ENCODE measurements at places on chromosomes 4 and X.

- no peak for DNase-seq
These were observed 25.4 kb downstream of the C4orf17 start for GRCh38 chr4:99536271-99536670.

GRCh38 chr4:70936200-70936787 lies 34.1 kb downstream of the MOB1B start:
- DNase-seq: peak; percentile 37

DNA sequence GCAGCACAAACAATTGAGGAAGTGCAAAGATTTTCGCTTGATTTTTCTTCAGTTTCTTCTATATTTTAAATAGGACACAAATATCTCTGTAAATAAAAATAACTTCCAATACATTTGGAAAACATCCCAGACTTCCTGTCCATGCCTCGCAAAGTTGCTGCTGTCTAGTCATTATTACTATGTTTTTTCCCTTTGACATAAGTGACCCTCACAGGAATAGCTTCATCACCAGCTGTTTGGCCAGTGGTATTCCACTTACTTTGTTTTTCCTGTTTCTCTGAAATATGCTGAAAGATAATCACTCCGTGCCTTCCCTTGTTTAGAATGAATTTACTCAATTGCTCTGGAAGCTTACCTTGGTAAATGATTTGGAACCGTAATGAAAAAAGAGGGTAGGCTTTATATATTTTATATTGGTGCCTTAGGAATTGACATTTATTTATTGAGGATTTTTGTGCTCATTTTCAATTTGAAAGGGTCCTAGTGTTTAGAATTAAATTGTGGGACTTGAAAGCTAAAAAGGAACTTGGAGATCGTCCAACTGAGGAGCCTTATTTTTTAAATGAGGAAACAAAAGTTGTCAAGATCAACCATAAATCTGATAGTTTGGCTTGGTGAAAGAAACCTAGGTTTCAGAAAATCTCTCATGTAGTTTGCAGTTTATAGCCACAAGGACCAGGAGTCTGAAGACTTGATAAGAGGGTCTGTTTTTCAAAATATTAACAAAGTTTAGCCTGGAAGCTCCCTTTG lies 65.6 kb downstream of the CDKL5 start:
- no peak for DNase-seq

GRCh38 chrX:307261-308111 lies 11.1 kb downstream of the GTPBP6 start:
- DNase-seq: no peak

DNA sequence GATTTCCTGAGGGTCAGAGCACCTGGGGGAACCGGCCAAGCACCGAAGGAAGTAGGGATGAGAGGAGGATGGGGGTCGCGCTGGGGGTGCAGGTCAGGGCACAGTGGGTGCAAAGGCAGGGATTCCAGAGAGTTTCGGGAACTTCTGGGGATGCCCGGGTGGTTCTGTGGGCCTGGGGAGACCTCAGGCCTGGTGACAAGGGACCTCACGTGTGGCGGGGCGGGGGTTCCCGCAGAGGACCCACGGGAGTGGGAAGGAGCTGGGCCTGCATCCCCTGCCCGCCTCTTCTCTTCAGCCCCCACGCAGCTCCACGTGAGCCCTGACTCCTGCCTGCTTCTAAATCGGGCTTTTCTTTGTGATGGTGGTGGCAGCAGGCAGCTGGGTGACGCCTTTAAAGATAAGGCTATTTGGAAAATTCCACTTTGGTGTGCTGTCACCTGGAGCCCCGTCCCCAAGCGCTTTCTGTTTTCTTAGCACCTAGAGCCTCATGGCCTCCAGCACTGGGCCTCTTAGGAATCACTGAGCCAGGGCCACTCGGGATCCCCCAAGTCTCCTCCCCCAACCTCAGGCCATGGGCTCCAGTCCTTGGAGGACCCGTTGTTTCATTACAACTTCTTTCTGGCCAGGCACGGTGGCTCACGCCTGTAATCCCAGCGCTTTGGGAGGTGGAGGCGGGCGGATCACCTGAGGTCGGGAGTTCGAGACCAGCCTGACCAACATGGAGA lies 7.1 kb upstream of the TBC1D14 start:
- DNase-seq: no peak

DNA sequence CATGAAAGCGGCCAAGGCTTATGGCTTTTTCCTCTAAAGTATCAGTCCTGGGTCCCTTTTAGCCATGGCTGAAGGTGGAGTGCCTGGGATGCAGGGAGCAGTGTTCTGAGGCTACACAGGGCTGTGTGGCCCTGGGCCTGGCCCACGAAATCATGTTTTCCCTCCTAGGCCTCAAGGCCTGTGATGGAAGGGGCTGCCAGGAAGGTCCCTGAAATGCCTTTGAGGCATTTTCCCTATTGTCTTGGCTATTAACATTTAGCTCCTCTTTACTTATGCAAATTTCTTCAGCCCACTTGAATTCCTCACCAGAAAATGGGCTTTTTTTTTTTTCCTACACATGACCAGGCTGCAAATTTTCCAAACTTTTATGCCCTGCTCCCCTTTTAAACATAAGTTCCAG lies 657.0 kb downstream of the DACH2 start:
- DNase-seq: no peak

- DNase-seq: peak; percentile 41
These were observed 17.6 kb upstream of the CCNI start for GRCh38 chr4:77093401-77093800.

- DNase-seq: peak; percentile 55
These were observed 37.3 kb downstream of the SLIT2 start for GRCh38 chr4:20288846-20289512.

GRCh38 chr4:6749340-6750171 lies 33.0 kb upstream of the KIAA0232 start:
- peak; percentile 52 for DNase-seq

- DNase-seq: no peak
These were observed 419.7 kb downstream of the MAPK10 start for GRCh38 chr4:85940151-85940550.

GRCh38 chr4:128427832-128428366 lies 140.3 kb upstream of the PGRMC2 start:
- DNase-seq: peak; percentile 77

DNA sequence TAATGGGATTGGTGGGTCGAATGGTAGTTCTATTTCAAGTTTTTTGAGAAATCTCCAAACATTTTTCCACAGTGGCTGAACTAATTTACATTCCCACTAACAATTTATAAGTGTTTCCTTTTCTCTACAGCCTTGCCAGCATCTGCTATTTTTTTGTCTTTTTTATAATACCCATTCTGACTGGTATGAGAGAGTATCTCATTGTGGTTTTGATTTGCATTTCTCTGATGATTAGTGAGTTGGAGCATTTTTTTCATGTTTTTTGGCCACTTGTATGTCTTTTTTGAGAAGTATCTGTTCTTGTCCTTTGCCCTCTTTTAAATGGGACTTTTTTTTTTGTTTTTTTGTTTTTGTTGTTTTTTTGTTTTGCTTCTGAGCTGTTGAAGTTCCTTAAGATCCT lies 200.0 kb upstream of the GK2 start:
- DNase-seq: no peak

DNA sequence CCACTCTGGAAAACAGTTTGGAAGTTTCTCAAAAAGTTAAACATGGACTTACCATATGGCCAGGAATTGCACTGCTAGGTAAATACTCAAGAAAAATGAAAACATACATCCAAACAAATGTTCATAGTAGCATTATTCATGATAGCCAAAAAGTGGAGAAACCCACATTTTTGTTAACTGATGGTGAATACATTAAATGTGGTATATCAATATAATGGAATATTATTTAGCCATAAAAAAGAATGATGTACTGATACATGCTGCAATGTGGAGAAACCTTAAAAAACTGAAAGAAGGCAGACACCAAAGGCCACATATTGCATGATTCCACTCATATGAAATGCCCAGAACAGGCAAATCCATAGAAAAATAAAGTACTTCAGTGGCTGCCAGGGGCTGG lies 79.1 kb downstream of the SHROOM3 start:
- no peak for DNase-seq

DNA sequence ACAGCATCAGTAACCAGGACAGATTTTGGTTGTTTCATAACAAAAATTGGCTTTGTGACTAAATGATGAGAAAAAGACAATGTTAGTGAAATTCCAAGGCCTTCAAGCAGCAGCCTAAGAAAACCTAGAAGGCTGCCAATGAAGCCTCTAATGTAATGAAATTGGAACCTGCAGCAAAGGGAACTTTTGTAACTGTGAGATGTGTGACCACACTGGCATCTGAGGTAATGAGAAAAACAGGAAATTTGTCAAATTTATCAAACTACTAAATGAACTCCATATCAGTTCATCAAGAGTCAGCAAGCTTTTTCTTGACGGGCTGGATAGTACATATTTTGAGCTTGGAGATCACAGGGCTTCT lies 30.4 kb upstream of the EMCN start:
- DNase-seq: no peak

GRCh38 chr4:94211861-94212260 lies 4.2 kb downstream of the SMARCAD1 start:
- DNase-seq: no peak

GRCh38 chr4:153643406-153644383 lies 40.4 kb upstream of the TLR2 start:
- DNase-seq: peak; percentile 60

GRCh38 chr4:74267998-74268606 lies 40.2 kb upstream of the EPGN start:
- DNase-seq: peak; percentile 66

DNA sequence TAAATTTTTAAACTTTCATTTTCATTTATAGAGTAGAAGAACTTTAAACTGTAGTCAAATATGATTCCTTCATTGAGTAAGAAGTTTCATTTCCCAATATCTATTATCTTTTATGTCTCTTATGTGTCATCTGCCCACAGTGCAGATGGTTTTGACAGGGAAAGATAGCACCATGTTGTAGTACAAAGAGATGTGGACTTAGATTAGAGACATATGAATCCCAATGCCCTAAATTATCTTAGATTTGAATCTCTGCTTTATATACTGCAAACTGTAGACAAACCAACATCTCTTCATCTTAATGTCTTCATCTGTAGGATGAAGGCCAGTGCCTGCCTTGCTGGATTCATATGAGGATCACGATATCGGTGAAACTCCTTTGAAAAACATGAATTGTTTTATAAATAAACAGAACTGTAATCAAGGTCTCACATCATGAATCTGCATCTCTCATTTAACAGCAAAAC lies 217.5 kb downstream of the BANK1 start:
- no peak for DNase-seq

GRCh38 chr4:175447016-175447415 lies 365.0 kb downstream of the GPM6A start:
- DNase-seq: no peak

- DNase-seq: peak; percentile 50
These were observed 399.9 kb downstream of the GPM6A start for GRCh38 chr4:175412161-175412560.

GRCh38 chr4:43757147-43757546 lies 691.5 kb downstream of the KCTD8 start:
- DNase-seq: no peak

DNA sequence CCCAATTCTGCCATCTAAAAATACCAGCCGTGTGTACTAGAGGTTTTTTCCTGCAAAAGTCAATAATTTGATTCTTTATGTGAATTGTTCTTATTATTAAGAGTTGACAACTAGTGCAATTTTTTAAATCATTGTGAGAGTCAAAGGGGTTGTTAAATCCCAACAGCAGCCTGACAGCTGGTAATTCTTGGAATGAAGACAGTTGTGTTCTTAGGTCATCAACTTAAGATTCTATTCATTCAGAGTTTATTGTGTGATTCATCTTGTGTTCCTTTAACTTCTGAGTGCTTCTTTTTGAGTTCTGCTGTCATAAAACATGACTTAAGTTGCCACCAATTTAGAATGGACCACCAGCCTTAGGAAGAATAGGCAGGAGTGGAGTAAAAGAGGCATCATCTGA lies 329.0 kb downstream of the NAF1 start:
- DNase-seq: no peak

DNA sequence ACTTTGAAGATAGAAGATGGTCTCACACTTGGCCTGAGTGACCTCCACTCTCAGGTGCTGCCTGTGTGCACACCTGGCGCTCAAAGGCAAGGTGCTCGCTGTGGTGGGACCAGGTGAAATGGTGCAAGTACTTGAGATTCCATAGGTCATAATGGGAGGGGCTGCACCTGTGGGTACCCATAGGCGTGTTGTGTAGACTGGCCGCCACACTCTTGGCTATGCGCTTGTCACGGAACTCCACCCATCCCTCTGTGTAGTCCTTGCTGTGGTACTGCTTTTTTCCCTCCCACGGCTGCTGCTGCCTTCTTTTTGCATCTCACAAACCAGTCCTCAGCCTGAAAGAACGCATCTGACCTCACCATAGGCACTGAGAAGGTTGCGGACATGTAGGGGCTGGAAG lies 27.0 kb downstream of the METAP1 start:
- no peak for DNase-seq

GRCh38 chrX:96689991-96690390 lies 5.3 kb downstream of the DIAPH2 start:
- DNase-seq: no peak

DNA sequence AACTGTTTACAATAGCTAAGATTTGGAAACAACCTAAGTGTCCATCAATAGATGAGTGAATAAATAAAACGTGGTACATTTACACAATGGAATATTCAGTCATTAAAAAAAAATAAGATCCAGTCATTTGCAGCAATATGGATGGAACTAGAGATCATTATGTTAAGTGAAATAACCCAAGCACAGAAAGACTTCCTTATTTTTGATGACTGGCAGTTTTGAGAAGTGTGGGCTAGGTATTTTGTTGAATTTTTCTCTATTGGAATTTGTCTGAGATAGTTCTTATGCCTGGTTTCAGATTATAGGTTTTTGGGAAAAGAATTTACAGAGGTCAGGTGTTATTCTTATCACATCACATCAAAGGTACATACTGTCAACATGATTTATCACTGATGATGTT lies 293.8 kb upstream of the ARSJ start:
- no peak for DNase-seq

GRCh38 chr4:174933083-174933482 lies 14.9 kb downstream of the ADAM29 start:
- no peak for DNase-seq

DNA sequence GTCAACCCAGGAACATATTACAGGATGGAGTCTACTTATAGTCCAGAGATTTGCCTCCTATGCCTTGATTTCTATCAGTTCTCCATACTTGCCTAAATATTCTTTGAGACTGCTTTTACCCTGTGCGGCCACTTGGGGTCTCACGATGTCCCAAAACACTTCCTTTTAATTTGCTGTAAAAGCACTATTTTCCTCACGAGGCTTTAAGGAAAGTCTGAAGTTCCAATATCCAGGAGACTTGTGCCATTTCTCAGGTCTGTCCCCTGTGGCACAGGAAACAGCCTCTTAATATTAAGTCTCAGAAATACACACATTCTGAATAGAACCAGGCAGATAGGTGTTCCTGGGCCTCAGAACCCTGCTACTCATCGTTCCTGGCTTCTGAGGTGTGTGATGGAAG lies 142.9 kb downstream of the TMEM164 start:
- DNase-seq: peak; percentile 34

DNA sequence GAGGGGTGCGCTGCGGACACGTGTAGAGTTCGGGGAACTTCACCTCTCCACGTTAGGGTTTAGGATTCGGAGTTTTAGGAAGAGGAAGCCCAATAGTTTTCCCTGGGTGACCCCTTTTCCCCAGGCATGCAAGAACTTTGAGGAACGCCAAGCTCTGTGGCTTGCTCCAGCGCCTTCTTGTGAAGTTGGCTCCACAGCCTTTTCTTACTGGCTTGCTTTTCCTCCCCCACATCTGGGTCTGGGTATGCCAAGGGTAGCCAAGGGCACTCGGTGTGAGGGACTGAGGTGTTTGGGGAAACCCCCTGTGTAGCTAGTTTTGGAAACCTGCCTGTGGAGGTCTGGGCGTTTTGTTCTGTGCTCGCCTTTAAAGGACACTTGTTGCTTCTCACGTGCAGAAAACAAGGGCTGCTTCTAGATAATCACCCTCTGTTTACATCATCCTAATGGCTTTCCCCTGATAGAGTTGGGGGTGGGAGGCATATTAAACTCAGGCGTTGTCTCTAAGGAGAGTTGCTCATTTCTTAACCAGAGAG lies 746 bp downstream of the EDNRA start:
- no peak for DNase-seq
